ENCODE measurements at places on chromosomes 13 and 19.

DNA sequence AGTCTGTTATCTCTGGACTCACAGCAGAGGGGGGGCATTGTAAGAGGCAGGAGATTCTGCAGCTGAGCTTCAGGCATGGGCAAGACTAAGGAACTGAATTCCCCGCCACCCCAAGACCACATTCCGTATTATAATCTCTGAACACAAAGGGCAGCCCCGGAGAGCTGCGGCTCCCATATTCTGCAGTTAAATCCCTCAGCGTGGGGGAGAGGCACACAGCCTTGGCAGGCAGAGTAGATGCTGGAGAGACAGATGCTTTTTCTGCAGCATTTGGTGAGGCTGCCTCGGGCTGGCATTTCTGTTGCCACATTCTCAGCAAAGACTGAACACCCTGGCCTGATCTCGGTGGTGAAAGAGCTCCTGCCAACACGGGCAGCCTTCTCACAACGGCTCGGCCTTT lies 12.9 kb downstream of the CHAF1A start:
- no peak for DNase-seq

- DNase-seq, result no peak
Measured at GRCh38 chr13:89763005-89763404, 1584.5 kb upstream of the MIR17HG start.

GRCh38 chr19:55494172-55494761 lies 6.0 kb downstream of the SSC5D start:
- DNase-seq, result no peak

DNA sequence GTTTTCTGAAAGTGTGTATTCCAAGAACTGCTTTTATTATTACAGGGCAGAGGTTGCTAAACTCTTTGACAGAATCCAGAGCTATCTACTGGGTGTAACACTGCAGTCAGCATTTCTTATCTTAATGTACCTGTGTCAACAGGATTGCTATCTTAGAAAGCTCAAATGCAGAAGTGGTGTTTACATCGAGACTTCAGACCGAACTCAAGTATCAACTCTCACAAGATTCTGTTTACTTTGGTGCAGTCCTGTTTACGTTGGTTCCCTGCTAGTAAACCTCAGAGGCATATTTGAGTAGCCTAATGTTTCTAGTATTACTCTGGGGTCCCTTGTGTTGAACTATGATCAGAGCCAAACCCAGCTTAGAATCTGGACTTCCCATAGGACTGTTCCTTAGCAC lies 20.5 kb downstream of the SLC15A1 start:
- no peak for DNase-seq

DNA sequence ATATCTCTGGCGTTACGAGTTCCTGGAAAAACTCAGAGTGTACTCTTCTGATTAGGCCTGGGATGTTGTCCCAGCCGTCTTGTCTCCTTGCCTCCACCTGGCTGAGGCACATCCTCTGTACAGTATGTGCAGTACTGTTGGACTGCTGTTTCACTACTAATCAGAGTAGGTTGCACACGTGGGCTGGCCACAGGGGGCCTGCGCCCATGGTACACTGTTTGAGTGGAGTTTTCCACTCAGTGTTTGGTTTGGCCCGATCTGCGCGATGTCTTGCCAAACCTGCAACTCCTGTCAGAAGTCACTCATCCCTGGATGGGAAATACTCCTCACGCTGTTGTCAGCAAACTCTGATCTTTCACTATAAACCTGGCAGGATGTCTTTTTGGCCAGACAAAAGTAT lies 189.6 kb upstream of the CSNK1A1L start:
- DNase-seq, result no peak

DNA sequence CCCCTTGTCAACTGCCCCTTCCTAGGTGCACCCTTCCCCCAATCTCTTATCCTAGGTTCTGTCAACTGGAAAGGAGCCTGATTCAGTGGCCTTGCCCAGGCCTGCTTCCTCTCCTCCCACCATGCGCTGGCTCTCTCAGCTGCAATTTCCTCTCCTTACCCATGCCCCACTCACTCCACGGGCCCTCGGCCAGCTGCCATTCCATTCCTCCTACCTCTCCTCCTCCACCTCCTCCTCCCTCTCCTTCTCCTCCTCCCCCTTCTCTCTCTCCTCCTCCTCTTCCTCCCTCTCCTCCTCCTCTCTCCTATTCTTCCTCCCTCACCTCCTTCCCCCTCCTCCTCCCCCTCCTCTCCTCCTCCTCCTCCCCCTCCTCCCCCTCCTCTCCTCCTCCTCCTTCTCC lies 9.6 kb upstream of the TIMM44 start:
- DNase-seq, result no peak

DNA sequence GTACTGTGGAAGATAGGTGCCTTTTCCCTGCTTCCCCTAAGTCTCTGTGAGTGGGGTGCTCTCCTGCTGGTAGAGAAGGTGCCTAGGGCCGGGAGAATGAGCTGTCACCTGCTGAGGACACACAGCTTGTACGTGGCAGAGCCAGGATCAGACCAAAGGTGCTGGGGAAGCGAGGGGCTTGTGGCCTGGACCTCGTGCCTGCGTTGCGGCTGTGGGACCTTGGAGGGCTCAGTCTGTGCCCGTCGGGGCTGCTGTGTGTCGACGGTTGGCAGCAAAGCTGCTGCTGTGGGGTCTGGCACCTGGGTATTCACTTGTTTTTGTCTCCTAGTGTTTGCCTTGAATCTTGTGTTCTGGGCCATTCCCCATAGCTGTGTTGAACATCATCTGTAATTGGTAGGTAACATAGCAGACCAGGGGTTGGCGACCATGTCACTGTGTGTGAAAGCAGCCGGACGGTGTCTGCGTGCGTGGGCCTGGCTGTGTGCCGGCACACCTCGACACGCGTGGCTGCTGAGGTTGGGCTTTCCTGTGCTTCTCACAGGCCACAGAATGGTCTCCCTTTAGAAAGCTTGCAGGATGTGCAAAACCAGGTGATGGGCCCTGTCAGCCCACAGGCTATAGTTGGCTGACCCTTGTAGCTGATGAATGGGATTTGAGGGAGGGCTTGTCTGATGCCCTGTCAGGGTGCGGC lies 9.2 kb downstream of the U2AF2 start:
- no peak for DNase-seq

DNA sequence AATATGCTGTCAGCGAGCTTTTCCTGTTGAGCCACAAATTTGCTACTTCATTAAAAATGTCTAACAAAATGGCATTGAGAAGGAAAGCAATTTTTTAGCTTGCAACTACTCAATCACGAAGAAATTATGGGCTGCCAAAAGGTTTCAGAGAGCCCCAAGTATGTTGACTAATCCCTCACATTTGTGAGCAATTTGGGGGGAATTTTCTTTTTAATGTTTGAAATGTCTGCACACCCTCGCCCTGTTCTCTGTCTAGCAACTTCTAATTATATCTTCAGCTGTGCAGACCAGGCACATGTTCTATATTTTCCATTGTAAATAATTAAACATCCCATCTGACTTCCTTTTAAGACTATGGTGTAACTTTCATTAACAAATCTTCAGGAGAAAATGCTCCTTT lies 192.9 kb downstream of the DCT start:
- DNase-seq, result no peak

GRCh38 chr19:39405958-39406655 lies 540 bp upstream of the ZFP36 start:
- DNase-seq, result peak; percentile 77

- no peak for DNase-seq
Measured at GRCh38 chr19:56927294-56927693, 86.8 kb upstream of the PEG3 start.

GRCh38 chr19:30886222-30886621 lies 463.0 kb downstream of the TSHZ3 start:
- DNase-seq, result no peak

DNA sequence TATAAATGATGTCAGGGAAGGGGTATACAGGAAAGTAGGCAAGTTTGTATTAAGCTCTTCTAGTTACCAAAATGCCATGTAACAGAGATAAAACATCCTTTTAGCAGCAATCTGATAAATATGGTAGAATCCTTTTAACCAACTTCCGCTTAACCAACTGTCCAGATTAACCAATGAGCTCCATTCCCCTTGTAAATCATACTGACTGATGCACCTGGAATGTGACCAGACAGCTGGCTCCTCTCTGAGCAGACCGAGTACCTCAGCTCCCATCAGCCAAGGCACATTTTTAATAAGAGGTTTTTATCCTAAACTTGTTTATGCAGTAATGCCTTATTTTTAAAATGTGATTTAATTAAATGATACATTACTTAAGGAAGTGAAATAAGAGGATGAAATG lies 66.4 kb downstream of the KLF12 start:
- no peak for DNase-seq

DNA sequence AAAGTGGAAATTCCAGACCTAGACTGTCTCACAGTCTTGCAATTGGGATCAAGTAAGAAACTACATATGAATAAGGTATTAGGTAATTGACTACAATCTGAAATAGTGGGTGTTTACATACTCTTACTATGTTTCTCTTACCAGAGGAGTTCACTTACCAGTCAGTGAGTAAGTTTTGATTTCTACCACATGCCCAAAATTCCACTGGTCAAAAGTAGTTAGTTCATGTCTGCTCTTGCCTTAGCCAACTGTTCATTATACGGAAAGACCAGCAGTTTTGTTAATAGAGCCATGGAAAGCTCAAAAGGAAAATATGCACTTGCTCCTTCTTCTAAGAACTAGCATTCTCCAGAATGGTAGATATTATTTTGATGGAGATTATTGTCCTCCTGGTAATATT lies 490.8 kb downstream of the RFC3 start:
- DNase-seq, result no peak

DNA sequence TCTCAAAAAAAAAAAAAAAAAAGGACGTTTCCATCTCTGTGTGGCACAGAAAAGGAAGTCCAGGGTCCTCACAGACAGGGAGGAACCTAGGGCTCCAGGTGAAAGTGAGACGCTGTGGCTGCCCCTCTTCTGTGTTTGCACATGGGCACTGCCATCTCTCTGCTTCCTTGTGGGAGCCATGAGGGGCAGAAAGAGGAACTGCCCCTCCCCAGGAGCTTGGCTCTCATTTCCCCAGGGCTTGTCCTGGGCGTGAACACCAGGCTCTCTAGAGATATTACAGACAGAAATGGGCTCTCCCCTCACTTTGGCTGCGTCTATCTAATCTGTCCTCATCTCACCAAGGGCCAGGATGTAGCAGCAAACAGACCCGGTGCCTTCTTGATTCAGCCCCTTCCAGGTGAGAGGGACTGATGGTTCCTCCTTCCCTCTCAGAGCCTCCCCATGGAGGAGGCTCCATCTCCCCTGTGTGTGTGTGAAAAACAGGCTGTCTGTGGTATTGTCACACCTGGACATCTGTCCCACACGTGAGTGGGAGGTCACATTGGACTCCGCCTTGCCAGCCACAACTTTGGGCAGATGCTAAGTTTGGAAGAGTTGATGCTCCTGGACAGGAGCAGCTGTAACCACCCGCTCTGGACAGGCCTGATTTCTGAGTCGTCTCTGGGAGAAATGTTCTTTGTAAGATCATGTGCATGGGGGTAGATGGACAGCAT lies 840 bp upstream of the LILRA4 start:
- no peak for DNase-seq

GRCh38 chr13:90746230-90746629 lies 601.3 kb upstream of the MIR17HG start:
- no peak for DNase-seq

GRCh38 chr13:45728759-45729158 lies 26.6 kb downstream of the CBY2 start:
- DNase-seq, result no peak

GRCh38 chr19:6744381-6745301 lies 5.2 kb downstream of the TRIP10 start:
- DNase-seq, result no peak

DNA sequence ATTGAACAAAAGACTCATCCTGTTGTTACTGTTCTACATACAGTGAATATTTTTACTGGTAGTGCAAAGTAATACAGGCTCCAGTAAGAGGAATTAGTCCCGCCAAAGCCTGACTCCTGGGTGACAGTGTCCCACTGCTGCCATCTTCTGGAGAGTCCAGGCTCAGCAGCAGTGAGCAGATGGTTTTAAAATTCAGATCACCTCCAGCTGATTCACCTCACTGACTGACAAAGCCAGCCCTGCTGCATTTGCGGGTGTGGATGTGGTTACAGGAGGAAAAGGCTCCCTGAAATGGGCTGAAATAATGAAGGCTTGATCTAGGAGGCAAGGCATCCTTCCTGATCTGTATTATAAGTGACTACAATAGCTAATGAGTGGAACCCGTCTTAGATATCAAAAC lies 18.3 kb downstream of the PABPC3 start:
- peak; percentile 52 for DNase-seq

- DNase-seq, result no peak
Measured at GRCh38 chr13:89310943-89311672, 1639.9 kb downstream of the SLITRK5 start.

DNA sequence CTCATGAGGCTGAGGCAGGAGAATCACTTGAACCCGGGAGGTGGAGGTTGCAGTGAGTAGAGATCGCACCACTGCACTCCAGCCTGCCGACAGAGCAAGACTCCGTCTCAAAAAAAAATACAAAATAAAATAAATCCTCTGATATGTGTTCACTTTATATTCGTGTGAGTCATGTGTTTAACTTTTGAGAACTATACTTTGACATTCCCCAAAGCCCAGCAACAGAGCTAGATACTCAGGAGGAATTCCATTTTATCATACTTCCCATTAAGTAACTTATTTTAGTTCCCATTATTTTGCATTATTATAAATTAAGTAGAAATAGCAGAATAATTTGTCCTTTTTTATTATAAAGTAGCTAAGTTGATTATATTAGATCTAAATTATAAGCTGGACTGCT lies 3.3 kb upstream of the CHAMP1 start:
- no peak for DNase-seq

DNA sequence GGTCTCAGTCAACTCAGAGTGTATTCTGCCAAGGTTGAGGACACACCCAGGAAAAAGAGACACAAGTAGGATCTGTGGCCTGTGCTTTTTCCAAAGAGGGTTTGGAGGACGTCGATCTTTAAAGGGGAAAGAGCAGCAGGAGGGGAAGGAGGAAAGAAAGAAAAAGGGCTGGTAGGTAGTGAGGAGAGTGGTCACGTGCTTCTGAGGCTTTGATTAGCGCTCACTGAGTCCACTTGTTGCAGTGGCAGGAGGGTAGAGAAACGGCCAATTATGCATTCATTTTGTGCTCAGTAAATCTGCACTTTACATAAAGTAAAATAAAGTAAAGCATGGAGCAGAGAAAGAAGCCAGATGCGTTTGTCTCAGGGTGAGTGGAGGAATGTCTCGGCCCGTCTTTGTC lies 126.0 kb upstream of the VSTM2B start:
- no peak for DNase-seq

- no peak for DNase-seq
Measured at GRCh38 chr13:106651442-106651841, 83.5 kb upstream of the ARGLU1 start.

DNA sequence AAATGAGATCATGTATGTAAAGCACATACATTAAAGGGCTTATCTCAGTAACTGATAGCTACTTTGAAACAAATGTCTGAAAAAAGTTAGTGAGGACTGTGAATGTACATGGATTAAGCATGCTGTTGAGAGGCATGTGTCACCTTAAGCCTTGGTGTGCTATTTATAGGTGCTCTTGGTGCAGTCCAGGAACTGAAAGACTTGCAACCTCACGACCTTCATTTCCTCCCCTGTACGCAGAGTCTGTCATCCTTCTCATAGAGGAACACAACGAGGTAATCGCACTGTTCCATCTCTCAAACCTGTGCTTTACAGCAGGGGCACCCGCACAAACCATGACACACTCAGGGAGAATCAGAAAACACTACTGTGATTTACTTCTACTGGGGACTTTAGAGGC lies 65.6 kb downstream of the UFM1 start:
- DNase-seq, result no peak

- DNase-seq, result no peak
Measured at GRCh38 chr13:28585561-28585960, 73.4 kb upstream of the POMP start.

Measured in stimulated activated CD8-positive, alpha-beta memory T cell treated with anti-CD3 and anti-CD28 coated beads, Interleukin-4, amount 100 ng/mL, for 24 hours (primary cell).